ENCODE measurements at places on chromosomes 1 and 21. TPM values are rescaled to one million over a fixed set of nuclear protein-coding genes. Genes with fewer than 3 reads are reported as not detected.
A peak's percentile ranks its signal among the peaks of the same experiment; 100 is the strongest.

GRCh38 chr1:54834007-54834541, 33.0 kb upstream of the TTC22 start:
- no peak for DNase-seq

DNA sequence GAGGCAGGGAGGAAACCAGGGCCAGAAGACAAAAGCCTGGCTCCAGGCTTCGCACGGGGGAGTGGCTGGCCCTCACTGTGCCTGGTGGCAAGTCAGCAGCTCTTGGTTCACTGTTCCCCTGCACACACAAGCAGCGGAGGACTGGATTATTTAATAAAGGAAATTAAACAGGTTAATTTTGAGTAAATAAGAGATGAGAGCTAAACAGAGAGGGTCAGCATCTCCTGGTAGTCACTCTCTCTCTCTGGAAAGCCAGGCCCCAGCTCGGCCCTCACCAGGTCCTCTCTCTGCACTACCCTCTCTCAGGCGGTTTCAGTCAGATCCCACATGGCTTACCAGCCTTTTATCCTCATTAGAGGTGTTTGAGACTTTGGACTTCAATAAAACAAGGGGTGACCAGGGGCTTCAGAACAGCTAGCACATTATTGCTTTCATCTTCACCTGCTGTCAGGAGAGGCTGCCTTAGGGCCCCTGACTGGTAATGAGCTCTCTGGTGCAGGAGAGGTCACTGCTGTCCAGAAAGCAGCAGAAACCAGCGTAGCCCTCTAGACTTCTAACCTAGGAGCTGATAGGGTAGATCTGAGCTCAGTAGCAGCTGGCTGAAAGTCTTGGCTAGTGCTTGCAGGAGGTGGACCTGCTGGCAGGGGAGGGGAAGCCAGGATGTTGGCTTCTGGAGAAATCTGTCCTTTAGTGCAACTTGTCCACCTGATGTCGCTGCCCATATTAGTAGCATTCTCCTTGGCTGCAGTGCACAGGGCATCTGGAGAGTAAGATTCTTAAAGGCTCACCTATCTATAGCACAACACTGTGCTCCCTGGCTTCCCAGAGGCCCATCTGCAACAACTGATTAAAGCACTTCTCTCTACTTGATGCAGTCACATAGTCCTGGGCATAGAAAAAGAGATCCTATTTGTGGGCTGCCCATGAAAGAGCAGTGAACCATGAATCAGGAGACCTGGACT, 45.9 kb downstream of the SYT6 start:
- DNase-seq: no peak

GRCh38 chr1:221728037-221728505, 13.8 kb downstream of the DUSP10 start:
- DNase-seq: no peak

- DNase-seq: no peak
Measured at GRCh38 chr1:19750101-19750881, 49.4 kb downstream of the TMCO4 start.

DNA sequence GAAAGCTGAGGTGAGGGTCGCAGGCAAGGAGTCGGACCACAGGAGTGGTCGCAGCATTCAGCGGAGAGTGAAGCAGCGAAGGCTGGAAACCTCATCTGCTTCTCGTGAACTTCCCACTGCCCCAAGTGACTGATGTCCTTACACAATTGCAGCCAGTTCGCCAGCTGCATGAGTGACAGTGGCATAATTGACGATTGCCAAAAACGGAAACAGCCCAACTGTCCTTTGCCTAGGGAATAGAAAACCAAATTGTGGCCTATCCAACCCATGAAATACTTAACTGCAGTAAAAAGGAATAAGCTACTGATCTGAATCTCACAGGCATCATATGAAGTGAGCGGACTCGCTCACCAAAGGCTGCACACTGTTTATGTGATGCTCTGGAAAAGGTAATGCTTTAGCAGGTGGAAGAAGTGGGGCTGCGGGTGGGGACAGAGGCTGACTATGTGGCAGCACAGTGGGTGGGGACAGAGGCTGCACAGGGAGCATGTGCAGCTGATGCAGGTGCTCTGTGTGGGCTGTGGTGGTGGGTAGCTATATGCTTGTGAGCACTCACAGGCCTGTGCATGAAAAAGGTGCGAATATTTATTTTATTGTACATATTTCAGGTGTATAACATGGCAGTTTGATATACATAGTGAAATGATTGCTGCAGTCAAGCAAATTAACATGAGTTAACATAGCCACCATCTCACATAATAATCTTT, 4.2 kb upstream of the NLRP3 start:
- DNase-seq: no peak

GRCh38 chr1:23634840-23635651, 56.6 kb upstream of the RPL11 start:
- peak; percentile 42 for DNase-seq

DNA sequence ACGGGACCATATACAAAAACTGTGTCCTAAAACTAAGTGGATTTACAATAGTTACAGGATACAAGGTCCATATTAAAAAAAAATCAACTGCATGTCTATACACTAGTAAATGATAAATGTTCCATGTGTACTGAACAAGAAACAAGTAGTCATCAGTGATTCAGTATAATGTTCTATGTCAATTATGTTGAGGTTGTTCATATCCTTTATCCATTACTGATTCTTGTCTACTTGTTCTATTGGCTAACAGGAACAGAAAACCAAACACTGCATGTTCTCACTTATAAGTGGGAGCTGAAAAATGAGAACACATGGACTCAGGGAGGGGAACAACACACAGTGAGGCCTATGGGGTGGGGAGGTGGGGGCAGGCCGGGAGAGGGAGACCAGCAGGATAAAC, 90.5 kb downstream of the CDC42BPA start:
- peak; percentile 17 for DNase-seq

DNA sequence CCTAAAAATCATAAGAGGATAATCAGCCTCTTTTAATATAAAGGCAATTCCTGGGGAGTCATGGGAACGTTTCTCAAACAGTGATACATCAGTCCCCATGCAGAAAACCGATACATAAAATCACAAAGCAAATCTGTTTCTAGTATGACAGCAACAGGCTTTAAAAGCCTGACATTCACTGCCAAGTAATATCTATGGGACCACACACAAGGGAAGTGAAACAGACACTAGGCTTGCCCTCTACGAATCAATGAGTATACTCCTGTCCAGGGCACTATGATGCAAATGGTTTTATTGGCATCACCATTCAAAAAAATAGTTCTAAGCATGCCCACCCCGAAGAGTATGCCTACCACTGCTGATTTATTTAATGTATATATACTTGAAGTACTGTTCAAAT, 54.4 kb downstream of the TIAM1 start:
- no peak for DNase-seq

- DNase-seq: peak; percentile 45
Measured at GRCh38 chr1:208420696-208421095, 176.5 kb upstream of the PLXNA2 start.

DNA sequence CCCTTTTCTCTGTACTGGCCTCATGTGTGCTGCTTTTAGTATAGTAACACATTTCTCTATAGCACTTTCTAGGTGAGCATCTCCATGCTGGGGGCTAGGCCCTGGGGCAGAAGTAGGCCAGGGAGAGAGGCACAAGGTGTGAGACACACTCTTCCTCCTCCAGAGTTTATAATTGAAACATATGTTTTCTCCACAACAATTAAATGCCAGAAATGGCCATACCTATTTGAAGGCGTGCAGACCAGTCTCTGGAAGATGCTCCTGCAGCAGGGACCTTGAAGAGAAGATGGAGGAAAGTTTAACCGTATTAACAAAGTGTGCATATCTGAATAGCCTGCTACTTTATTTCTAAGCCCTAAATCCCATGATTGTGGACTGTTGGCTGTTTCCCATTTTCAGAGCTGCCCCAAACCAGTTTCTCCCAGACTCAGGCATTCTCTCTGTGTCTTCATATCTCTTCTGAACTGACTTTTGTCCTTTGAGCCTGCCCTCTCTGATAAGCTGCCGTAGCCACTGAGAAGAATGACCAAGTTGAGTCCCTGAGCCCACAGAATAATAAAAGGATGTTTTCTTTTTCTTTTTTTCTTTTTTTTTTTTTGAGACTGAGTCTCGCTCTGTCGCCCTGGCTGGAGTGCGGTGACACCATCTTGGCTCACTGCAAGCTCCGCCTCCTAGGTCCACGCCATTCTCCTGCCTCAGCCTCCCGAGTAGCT, 81.3 kb downstream of the LRRC8D start:
- DNase-seq: no peak

DNA sequence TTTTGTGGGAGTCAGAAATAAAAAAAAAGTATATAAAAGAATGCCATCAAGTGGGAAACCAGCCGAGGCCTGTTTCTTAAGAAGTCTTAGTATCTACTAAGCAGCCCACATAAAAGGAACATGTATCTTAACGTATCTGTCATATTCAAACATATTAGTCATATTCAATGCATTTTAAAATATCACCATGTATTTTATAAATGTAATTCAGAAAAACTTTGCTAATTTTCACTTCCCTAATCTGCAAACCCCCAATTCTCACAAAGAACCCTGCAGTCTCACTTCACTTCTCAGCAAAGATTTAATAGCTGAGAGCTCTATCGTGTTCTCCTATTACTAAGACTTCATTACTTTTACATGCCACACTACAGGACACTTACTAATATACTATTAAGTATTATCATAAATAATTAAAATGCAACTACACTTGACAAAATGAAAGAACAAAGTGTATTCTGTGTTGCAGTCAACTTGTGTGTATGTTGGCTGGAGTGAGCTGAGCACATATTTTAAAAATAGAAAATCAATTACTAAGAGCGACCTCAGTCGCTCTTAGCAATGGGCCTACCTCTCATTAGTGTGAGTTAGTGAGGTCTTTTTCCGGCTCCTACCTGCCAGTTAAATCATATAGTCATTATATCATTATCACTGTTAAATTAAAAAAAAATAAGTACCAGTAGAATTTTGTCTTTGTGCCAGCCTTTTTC, 484.3 kb downstream of the LMO4 start:
- peak; percentile 64 for DNase-seq

DNA sequence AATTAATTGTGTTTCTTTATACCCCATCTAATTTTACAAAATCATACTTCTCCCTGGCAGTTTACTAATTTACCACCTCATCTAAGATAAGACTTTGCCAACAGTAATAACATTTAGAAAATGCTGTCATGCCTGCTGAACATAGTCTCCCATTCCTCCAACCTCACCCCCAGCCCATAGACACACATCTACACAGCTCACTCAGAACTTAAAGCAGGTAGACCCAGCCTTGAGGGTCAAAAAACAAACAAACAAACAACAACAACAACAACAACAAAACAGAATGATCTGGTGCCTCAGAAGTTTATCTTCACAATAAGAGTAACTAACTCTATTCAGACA, 94.0 kb downstream of the ZC3H11B start:
- DNase-seq: no peak

DNA sequence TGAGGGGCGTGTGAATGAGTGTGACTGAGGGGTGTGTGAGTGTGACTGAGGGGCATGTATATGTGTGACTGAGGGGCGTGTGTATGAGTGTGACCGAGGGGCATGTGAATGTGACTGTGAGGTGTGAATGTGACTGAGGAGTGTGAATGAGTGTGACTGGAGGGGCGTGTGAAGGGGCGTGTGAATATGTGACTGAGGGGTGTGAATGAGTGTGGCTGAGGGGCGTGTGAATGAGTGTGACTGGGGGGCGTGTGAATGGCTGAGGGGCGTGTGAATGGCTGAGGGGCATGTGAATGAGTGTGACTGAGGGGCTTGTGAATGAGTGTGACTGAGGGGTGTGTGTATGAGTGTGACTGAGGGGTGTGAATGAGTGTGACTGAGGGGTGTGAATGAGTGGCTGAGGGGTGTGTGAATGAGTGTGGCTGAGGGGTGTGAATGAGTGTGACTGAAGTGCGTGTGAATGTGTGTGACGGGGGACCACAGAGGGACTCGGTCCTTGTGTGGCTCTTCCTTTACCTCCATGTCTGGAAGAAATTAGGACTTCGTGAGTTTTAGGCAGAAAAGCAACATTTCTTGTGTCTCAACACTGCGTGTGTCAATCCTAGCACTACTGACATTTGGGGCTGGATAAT, 105.8 kb downstream of the GLIS1 start:
- DNase-seq: no peak

DNA sequence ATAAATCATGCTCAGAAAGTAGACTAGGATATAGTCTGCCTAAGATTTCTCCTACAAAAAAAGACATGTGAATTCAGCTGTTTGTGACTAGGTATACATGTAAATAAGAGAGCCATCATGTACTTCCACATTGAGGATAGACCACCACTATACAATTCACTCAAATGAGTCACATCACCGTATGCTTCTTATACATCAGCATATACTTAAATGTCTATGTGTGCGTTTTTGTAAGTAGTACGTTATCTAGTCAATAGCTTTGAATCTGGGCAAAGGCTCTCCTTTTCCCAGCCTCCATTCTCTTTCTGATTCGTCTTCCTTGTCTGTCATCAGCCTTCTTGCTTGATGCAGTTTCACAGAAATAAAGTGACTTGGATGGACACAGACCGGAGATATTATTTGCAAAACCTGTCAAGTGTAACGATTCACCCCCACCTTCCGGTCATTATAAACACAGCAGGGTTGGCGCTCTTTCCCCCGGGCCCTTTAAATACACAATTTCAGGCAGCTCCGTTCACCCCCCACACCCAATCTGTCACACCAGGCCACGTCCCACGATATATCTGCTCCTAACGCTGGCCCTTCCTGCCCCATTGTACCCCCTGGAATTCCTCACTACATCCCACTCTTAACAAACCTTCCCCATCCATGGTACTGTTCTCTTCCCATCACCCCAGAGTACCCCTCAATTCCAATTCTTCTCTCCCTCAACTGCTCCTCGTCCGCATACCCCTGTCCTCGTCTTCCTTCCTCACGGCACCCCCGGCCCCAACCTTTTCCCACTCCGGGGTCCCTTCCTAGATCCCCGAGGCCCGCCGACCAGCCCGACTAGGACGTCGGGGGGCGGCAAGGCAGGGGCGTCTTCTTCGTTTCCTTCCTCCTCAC, 636 bp downstream of the VAMP4 start:
- no peak for DNase-seq

GRCh38 chr1:216046336-216046735, 376.9 kb downstream of the USH2A start:
- DNase-seq: no peak

- no peak for DNase-seq
Measured at GRCh38 chr1:5989731-5990271, 2.4 kb downstream of the NPHP4 start.

GRCh38 chr1:47837056-47837830, 159.9 kb downstream of the TRABD2B start:
- DNase-seq: no peak

Gene TDRD10
- total RNA-seq: not detected

Gene KCNJ6
- total RNA-seq: not detected

Gene CD1E
- total RNA-seq: not detected

Gene FAM72C
- 2.9 TPM for total RNA-seq

Gene DMBX1
- not detected for total RNA-seq

Gene ZMYND12
- total RNA-seq: 0.54 TPM

Gene ATXN7L2
- total RNA-seq: 3.4 TPM

Gene IL20
- 0.74 TPM for total RNA-seq

Gene PLA2G2D
- total RNA-seq: not detected

Measured in foreskin keratinocyte (primary cell).